ENCODE measurements at places on chromosomes 7 and 10.
A peak's percentile ranks its signal among the peaks of the same experiment; 100 is the strongest.

DNA sequence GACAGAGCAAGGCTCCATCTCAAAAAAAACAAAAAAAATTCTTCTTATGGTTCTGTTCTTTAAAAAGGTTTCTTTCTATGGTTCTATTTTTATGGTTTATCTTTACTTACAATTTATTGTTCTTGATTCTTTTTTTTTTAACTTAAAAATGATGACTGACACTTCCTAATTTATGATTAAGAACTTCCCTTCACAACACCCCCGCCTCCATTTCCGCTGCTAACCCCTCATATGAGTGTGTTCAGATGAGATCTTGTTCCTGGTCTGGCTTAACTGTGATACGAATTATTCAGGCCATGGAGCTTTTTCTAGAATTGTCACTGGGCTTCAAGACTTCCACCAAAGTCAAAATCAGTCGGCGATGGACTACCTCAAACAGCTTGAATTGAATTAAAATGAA, 33.9 kb downstream of the PTER start:
- H3K27ac ChIP-seq: no peak overlapping the region
- H3K27me3 ChIP-seq: no peaks in the 10 kb centered on the region
- no peaks in the 10 kb centered on the region for H3K36me3 ChIP-seq
- H3K4me3 ChIP-seq: no peak overlapping the region
- no peak for DNase-seq

- no peak overlapping the region for H3K4me3 ChIP-seq
- no peak overlapping the region for H3K27ac ChIP-seq
- H3K4me1 ChIP-seq: peaks cover 6% of the 10 kb centered on the region
- DNase-seq: no peak
- no peaks in the 10 kb centered on the region for H3K36me3 ChIP-seq
- no peaks in the 10 kb centered on the region for H3K27me3 ChIP-seq
Measured at GRCh38 chr10:44306762-44307161, 78.1 kb downstream of the CXCL12 start.

DNA sequence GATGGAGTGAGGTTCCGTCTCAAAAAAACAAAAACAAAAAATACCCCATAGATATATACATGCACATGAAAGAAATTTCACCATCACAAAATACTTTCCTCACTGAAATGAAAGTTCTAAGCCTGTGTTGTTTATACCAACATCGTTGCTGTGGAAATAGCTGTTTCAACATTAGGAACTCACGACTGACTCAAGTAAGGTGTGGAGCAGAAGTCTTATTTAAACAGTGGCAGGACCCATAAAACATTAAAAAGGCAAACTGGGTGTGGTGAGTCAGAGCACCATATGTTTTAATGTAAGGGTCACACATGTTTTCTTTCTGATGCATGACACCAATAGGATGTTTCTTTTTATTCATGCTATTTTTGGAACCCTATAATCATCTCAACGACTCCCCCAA, 48.3 kb downstream of the BAIAP2L1 start:
- H3K27ac ChIP-seq: peak overlapping the region; percentile 66
- H3K4me3 ChIP-seq: no peak overlapping the region
- peak; percentile 90 for DNase-seq
- H3K27me3 ChIP-seq: no peaks in the 10 kb centered on the region

DNA sequence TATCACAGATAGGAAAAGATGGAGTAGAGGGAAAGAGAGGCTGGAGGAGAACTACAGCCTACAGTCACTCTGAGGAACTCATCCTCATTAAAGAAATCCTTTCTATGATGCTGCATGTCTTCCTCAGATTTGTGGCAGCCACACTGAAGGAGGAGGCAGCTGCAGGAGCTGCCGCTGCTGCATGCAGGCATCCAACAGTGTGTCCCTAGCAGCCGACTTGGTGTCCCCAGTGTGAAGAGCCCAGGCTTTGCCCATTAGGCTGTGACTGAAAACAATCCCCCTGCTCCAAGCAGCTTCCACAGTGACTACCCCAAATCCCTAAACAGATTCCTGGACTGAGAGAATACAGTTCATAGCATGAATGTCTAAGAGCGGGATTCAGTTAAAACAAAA, 23.1 kb downstream of the SKIDA1 start:
- H3K36me3 ChIP-seq: no peaks in the 10 kb centered on the region
- no peak for DNase-seq
- no peaks in the 10 kb centered on the region for H3K4me1 ChIP-seq
- H3K4me3 ChIP-seq: no peak overlapping the region
- peaks cover 9% of the 10 kb centered on the region for H3K27me3 ChIP-seq

DNA sequence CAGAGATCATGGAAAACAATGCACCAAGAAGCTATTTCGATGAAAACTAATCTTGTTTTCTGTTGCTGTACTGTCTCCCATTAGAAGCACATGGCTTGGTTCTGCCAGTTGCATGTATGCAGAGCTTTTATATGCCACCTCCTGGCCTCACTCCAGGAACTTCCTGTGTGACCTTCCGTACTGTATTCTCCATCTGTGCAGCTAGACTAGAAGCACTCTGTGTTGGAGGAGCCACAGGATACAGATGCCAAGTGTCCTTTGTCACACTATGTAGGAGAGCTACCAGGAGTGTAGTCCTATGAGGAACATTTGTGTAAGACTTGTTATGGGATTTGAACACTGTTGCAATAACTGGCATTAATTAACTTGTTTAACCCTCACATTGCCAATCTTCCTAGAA, 503.5 kb upstream of the TPK1 start:
- H3K4me3 ChIP-seq: no peak overlapping the region
- no peaks in the 10 kb centered on the region for H3K36me3 ChIP-seq
- H3K27ac ChIP-seq: no peak overlapping the region
- DNase-seq: no peak
- H3K4me1 ChIP-seq: no peaks in the 10 kb centered on the region

DNA sequence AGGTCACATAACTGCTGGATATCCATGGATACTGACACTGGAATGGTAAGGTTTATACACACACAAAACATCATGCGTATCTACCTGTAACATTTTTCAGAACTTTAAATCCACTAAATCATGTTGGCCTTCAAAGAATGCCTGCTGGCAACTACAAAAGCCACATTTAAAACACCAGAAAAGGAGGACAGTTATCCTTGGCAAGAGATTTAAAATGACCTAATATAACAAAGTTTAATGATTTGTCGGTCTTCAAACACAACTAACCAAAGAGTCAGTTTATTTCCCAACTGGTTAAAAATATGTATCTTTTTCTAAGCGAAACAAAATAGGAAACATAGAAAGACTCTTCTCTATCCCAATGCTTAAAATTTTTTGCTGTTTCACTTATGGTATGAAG, 24.0 kb downstream of the WAPL start:
- H3K36me3 ChIP-seq: peaks cover 11% of the 10 kb centered on the region
- no peak overlapping the region for H3K4me3 ChIP-seq
- peaks cover 3% of the 10 kb centered on the region for H3K4me1 ChIP-seq
- DNase-seq: no peak
- no peak overlapping the region for H3K27ac ChIP-seq
- no peaks in the 10 kb centered on the region for H3K27me3 ChIP-seq

DNA sequence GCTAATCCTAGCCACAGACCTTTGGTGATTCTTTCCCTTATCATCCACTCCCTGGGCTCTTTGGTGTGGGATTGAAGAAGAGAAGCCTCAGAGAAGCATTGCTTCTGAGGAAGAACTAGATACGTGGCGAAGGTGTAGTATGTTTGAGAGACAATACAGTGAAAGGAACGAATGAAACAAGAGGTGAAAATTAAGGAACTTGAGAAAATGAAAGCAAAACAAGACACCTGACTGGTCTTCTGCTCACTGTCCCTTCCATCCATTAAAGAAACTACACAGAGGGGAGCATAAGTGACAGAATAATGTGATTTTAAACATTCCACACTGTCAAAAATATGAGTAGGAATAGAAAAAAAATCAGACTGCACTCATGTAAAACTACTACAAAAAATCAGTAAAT, 219.6 kb upstream of the NPSR1 start:
- H3K36me3 ChIP-seq: no peaks in the 10 kb centered on the region
- no peaks in the 10 kb centered on the region for H3K27me3 ChIP-seq
- H3K4me1 ChIP-seq: no peaks in the 10 kb centered on the region
- no peak overlapping the region for H3K27ac ChIP-seq
- DNase-seq: no peak
- no peak overlapping the region for H3K4me3 ChIP-seq

GRCh38 chr7:131859147-131859821, 302.9 kb upstream of the PODXL start:
- no peaks in the 10 kb centered on the region for H3K4me1 ChIP-seq
- H3K27me3 ChIP-seq: peaks cover 2% of the 10 kb centered on the region

DNA sequence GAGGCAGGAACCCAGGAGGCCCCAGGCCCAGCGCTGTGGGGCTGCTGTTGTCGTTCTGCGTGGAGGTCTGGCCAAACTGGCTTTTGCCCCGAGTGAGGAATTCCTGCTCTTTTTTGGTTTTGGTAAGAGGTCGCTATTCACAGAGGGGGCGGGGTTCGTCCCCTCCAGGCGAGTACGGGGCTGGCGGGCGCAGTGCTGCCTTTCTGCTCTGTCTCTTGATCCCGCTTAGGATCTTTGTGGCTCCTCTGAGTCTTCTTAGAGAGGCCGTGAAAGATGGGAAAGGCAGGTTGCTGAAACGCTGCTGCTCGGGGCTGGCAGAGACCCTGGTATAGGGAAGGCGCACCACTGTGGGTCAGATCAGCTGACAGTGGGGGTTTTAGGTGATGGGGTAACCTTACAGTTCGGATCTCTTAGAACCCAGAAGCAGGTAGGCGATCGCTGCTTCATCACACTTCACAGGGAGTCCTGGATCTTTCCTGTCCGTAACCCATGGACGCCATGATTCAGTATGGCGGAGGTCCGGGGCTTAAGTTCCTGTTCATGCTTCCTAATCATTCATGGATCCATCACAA, 136.7 kb downstream of the KIF20B start:
- no peak for DNase-seq
- H3K27me3 ChIP-seq: no peaks in the 10 kb centered on the region
- H3K4me1 ChIP-seq: peaks cover 4% of the 10 kb centered on the region
- H3K27ac ChIP-seq: no peak overlapping the region
- no peaks in the 10 kb centered on the region for H3K36me3 ChIP-seq

DNA sequence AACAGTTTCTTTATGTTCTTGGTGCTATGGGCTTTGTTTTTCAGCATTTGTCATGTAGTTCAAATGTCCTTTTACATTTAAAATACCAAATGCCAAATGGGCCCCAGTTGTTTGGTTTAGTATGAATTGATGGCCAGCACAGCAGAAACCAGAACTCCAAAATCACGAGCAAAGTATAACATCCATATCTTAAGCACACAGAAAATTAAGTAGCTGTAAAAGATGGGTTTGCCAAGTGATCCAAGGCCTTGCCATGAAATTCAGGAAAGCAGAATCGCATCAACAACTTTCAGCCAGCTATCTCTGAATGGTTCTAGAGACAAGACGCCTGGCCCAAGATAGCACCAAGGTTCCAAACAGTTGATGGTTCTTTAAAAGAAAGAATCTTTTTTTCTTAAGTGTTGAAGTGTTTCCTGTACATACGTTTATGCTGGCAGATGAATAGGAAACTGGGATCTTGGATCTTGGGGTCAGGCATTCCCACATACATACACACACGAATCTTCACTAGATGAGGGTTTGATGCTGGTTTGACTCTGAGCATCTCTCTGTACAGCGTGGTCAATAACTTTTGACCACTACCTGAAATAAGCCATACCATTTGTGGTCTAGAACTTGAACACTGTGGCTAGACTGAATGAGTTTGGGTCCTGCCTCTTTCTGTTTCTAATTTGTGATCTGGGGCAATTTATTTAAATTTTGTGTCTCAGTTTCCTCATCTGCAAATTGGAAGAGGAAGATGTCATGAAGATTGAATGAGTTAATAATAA, 711.8 kb downstream of the KCNMA1 start:
- DNase-seq: no peak
- H3K4me3 ChIP-seq: no peak overlapping the region
- H3K36me3 ChIP-seq: no peaks in the 10 kb centered on the region
- H3K27ac ChIP-seq: no peak overlapping the region
- no peaks in the 10 kb centered on the region for H3K27me3 ChIP-seq

- H3K27ac ChIP-seq: peak overlapping the region; percentile 60
- peaks cover 7% of the 10 kb centered on the region for H3K4me1 ChIP-seq
- no peak overlapping the region for H3K4me3 ChIP-seq
- DNase-seq: peak; percentile 92
- H3K36me3 ChIP-seq: no peaks in the 10 kb centered on the region
Measured at GRCh38 chr7:1520539-1521234, 9.8 kb upstream of the MAFK start.

DNA sequence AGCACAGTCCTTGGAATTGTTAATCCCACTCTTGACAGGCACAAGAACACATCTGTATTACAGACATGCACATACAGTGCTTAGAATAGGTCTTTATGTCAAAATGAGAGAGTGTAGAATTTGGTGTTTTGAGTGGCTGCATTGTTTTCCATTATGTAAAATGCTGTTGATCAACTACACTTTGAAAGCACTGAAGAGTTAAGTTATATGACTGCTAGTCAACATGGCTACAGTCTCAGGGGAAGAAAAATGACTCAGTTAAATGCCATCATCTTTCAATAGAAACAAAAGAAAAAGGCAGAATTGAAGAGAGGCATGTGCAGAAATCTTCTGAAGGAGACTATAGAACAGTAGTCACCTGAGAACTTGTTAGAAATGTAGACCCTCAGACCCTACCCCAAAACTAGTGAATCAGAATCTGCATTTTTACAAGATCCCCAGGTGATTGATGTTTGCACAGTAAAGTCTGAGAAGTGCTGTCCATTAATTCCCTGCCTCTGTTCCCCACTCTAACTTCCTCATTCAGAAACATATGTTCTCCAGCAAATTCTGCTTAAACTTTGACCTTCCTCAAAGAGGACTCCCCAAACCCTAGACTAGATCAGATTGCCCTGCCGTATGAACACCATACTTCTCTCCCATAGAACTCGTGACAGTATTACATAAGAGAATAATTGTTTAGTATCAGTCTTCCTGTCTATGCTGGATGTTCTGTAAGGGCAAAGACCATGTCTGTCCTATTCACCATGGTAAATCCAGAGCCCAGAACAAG, 16.0 kb downstream of the SND1 start:
- H3K36me3 ChIP-seq: peaks cover 6% of the 10 kb centered on the region
- H3K4me3 ChIP-seq: no peak overlapping the region
- peak; percentile 44 for DNase-seq
- H3K27me3 ChIP-seq: no peaks in the 10 kb centered on the region

- H3K4me3 ChIP-seq: no peak overlapping the region
- no peaks in the 10 kb centered on the region for H3K27me3 ChIP-seq
- H3K36me3 ChIP-seq: no peaks in the 10 kb centered on the region
- H3K27ac ChIP-seq: no peak overlapping the region
- peaks cover 10% of the 10 kb centered on the region for H3K4me1 ChIP-seq
Measured at GRCh38 chr7:84055904-84056605, 138.5 kb downstream of the SEMA3A start.

DNA sequence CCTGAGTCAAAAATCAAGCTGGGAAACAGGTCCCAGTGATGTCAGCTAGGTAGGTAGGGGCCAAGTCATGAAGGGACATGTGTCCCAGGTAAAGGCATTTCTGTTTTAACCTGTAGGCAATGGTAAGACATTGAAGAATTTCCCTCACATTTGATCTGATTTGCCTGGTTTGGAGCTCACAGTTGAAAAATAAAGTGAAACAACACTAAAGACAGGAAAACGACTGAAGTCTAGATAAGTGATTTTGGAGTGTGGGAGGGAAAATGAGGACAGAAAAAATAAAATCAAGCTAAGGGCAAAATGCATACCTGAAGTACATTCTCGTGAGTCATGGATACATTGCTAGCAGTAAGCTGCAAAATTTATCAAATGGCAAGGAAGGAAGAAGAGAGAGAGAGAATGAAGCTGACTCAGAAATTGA, 169.9 kb downstream of the SKIDA1 start:
- no peak overlapping the region for H3K4me3 ChIP-seq
- H3K27me3 ChIP-seq: no peaks in the 10 kb centered on the region
- peaks cover 4% of the 10 kb centered on the region for H3K4me1 ChIP-seq
- peak; percentile 69 for DNase-seq
- no peaks in the 10 kb centered on the region for H3K36me3 ChIP-seq

- peak; percentile 98 for DNase-seq
- peak overlapping the region; percentile 70 for H3K27ac ChIP-seq
- peaks cover 22% of the 10 kb centered on the region for H3K4me1 ChIP-seq
Measured at GRCh38 chr7:101138213-101138870, 11.4 kb downstream of the SERPINE1 start.

All from IMR-90 (cell line).